ENCODE measurements at places on chromosomes 6 and 20. TPM values are rescaled to one million over a fixed set of nuclear protein-coding genes. Genes with fewer than 3 reads are reported as not detected.

Gene RAB44
- total RNA-seq = not detected

Gene NUP43
- total RNA-seq = 68.1 TPM

Gene SAMD10
- total RNA-seq = 20.5 TPM

Gene GGT7
- 15.0 TPM for total RNA-seq

Gene NDUFAF4
- total RNA-seq = 53.3 TPM

Gene FOXS1
- not detected for total RNA-seq

Gene MCCD1
- total RNA-seq = not detected

Gene DEFB132
- total RNA-seq = not detected

Gene HTR1E
- not detected for total RNA-seq

Gene BTN1A1
- total RNA-seq = 0.07 TPM

Gene NRSN1
- not detected for total RNA-seq

Gene EPB41L1
- total RNA-seq = 0.57 TPM

Gene FOXP4
- 16.0 TPM for total RNA-seq

Gene RNF182
- total RNA-seq = not detected

Gene FRK
- not detected for total RNA-seq

Gene CCNC
- 51.8 TPM for total RNA-seq

Gene SUPT3H
- total RNA-seq = 15.7 TPM

All from activated naive CD4-positive, alpha-beta T cell treated with anti-CD3 and anti-CD28 coated beads for 36 hours (primary cell).